Activated CD4-positive, CD25-positive, alpha-beta regulatory T cell treated with anti-CD3 and anti-CD28 coated beads, Interleukin-2, amount 50 U/mL, for 24 hours (primary cell): ENCODE measurements at places on chromosomes 5 and 9.

- no peak for ATAC-seq
These were observed 339.6 kb downstream of the TRIM36 start for GRCh38 chr5:114830114-114830513.

- no peak for ATAC-seq
These were observed 1.1 kb upstream of the JADE2 start for GRCh38 chr5:134524272-134524825.

GRCh38 chr5:96483878-96484277 lies 50.8 kb upstream of the PCSK1 start:
- ATAC-seq, result no peak

DNA sequence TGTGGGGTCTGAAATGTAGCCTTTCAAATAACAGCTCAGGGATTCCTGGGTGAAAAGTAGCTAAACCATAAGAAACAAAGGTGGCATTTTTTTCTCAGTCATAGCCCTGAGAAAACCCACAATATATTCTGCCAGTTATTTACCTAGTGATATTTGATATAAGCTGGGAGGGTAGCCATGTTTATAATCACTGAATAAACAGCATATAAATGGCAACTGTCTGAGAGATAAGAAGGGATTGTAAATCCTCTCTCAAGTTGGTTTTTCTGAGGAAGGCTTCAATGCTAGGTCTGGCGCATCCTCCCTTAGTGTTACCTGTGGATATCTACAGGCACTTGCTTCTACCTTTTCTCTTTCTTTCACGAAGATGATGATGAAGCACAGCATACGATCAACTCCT lies 1080.5 kb upstream of the DMAC1 start:
- no peak for ATAC-seq

- no peak for ATAC-seq
These were observed 746.7 kb upstream of the C9orf72 start for GRCh38 chr9:28319981-28320380.

- no peak for ATAC-seq
These were observed 190.1 kb downstream of the GADD45G start for GRCh38 chr9:89794918-89795317.

DNA sequence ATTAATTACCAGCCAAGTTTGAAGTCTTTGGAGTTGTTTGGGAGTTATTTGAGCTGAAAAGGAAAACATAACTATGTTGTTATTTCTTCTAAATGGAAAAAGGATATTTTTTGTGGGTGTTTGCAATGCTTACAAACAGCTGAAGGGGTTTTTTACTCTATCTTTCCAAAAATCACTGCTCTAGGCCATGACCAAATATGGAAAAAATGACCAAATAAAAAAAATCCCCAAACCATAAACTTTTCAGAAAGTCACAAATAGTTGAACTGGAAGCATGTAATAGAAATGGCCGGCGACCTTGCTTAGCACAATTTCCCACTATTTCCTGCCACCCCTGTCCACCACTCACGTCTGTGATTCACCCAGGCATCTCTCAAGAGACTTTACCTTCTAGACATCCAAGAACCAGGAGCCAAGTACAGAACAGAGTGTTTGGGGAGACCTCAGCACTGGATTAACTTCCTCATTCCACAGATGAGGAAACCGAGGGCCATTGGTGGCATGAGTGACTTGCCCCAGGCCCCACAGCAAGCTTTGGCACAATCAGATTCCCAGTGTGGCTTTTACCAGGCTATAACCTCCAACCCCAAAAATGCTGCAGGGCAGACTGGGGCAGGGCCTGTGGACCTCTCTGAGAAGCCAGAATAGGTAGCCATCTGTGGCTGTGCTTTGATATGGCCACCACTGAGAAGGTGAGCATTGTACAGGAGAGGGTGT lies 84.5 kb downstream of the NRG2 start:
- ATAC-seq, result no peak

- ATAC-seq, result no peak
These were observed 10.3 kb upstream of the LAMC3 start for GRCh38 chr9:130998597-130999244.

DNA sequence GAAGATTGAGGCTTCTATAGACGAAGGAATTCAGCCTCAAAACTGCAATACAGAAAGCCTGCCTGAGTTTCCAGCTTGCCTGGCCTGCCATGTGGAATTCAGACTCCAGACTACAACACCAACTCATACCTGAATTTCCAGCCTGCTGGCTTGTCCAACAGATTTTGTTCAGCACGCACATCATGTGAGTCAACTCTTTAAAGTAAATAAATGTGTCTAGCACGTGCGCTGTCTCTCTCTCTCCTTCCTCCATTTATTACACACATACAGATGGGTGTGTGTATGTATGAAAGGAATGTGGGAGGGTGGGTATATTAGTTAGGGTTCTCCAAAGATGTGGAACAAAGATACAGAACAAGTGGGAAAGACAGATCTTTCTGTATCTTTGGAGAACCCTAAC lies 82.4 kb upstream of the TAS2R1 start:
- no peak for ATAC-seq

- no peak for ATAC-seq
These were observed 86.3 kb upstream of the OTULINL start for GRCh38 chr5:14495301-14495700.

- ATAC-seq, result no peak
These were observed 584.1 kb upstream of the NUDT12 start for GRCh38 chr5:104146652-104147051.

GRCh38 chr9:124506931-124507879 lies at the start of gene NR5A1:
NR5A1 (minus strand) TSS chr9:124507399; CDS start chr9:124503395, 4,004 bp downstream.
- ATAC-seq, result no peak

DNA sequence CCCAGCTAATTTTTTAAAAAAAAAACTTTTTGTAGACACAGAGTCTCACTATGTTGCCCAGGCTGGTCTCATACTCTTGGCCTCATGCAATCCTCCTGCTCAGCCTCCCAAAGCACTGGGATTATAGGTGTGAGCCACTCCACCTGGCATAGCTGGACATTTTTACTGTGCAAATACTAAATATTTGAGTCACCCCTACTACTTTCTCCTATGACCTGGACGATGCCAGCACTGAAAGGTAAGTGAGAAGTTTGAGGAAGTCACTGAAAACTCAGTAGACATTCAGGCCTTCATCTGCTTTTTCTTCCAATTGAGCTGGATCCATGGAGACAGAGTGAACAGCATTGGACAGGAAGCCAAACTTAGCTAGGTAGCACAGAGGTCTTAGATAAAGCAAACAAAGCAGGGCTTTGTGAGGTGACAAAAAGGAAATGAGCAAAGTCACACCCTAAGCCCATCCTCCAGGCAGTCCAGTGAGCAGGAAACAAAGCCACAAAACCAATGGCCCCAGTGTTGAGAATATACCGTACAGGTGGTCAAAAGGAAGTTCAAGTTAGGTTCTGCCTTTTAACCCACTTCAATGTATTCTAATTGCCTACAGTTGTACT lies 192.6 kb upstream of the RASA1 start:
- no peak for ATAC-seq

GRCh38 chr9:9949978-9950377 lies 662.8 kb downstream of the PTPRD start:
- no peak for ATAC-seq

- ATAC-seq, result no peak
These were observed 6.6 kb downstream of the CWC27 start for GRCh38 chr5:64775291-64775690.

GRCh38 chr9:77680581-77680980 lies 32.5 kb upstream of the GNA14 start:
- ATAC-seq, result no peak

GRCh38 chr5:43221502-43221901 lies 29.5 kb downstream of the NIM1K start:
- no peak for ATAC-seq

- no peak for ATAC-seq
These were observed 294.2 kb upstream of the DMRT1 start for GRCh38 chr9:547314-547713.

GRCh38 chr9:84866396-84867175 lies 197.1 kb downstream of the NTRK2 start:
- no peak for ATAC-seq

DNA sequence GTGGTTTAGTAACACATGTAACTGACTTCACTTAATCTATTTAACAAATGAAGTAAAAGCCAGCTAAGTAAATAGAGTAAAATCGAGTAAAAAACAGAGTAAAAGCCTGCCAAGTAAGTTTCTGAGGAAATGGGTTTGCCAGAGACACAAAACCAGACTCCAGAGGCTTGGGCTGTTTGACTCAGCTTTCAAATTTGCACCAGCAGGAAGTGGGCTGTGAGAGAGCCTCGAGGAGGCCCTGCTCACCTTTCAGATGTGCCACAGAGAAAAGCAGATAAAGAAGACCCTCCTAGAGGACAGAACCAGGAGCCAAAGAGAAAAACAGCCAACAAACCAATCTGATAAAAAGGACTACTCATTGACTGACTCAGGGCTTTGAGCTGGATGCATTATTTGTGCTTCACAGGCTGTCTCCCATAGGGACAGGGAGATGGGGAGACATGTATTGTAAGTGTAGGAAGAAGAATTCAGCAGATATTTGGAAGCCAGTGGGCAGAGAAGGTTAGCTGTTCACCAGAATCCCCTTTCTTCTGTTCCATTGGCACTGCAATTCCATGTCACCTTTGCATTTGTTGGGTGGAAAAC lies 14.4 kb upstream of the AMACR start:
- ATAC-seq, result peak; percentile 58

GRCh38 chr5:155021842-155022241 lies 8.3 kb downstream of the KIF4B start:
- no peak for ATAC-seq

- peak; percentile 59 for ATAC-seq
These were observed 21.7 kb downstream of the F2RL2 start for GRCh38 chr5:76601470-76601869.

DNA sequence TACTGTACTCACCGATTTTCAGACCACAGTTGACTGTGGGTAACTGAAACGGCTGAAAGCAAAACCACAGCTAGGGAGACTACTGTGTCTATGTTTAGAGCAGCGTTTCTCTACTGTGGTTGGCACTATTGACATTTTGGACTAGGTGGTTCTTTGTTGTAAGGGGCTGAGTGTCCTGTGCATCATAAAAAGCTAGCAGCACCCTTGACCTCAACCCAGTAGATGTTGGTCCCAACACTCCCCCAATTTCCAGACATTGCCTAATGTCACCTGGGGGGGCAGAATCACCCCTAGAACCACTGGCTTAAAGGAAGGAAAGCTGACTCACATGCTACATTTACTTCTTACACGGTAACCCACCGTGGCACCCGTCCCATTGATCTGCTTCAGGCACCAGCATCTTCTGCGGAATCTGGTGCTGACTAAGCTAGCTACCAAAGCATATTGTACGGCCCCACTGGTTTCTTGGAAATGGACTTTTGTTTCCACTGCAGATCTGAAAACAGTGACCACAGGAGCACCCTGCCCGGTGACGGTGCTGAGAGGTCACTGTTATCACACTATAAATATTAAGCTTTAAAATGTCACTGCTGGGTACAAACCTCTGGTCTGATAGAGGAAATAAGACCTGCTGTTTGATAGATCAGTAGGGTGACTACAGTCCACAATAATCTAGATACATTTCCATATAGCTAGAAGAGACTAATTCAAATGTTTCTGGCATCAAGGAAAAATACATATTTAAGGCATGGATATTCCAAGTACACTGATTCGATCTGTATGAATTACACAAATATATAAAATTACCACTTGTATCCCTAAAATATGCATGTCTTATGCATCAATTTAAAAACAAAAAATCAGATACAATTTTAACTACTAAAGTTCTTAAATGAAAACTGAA lies 151.4 kb downstream of the HSD17B3 start:
- peak; percentile 81 for ATAC-seq

DNA sequence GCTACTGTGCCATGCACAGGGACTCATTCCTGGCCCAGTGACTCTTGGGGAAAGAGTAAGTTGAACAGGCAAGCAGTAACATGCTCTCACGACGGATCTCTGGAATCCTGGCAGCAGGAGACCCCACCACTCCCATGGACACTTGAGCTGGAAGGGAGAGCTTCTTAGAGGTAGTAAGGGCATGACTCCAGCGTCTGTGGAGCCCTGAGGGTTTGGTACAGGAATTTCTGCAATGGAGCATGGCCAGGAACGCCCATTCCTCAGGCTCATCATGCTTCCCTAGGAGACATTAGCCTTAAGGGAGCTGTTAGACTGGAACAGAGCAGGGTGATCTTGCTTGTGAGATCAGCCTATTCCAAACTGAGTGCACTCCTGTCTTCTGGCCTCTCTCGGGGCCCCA lies 212.9 kb downstream of the MAT2B start:
- ATAC-seq, result no peak

DNA sequence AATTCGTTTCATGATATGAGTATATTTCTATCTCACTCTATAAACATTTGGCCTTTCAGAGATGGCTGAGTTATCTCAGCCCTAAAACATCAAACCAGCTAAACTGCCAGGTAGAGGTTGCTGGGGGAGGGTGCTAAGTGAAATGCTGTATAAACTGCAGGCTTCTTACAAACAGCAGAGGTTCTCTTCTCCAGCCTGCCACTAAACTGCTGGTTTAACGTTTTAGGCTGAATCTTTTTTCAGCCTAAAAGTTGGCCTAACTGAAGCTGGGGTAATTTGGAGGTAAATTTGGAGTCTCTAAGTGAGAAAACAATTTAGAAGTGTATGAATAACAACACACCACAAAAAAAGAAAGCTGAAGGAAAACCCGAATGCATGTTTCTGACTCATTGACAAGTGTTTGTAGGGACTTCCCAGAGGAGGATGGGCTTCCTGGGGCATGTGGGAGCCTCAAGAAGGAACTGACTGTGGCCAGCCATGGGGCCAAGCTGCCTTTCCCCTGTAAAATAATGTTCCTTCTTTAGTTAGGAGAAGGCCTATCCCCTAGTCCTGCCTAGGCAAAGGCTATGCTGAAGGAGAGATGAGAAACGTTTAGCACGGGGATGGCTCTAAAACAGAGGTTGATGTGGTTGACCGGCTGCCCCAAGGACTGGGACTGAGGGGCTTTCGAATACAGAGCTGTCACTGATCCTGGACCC lies 44.3 kb downstream of the SLC28A3 start:
- ATAC-seq, result peak; percentile 69

DNA sequence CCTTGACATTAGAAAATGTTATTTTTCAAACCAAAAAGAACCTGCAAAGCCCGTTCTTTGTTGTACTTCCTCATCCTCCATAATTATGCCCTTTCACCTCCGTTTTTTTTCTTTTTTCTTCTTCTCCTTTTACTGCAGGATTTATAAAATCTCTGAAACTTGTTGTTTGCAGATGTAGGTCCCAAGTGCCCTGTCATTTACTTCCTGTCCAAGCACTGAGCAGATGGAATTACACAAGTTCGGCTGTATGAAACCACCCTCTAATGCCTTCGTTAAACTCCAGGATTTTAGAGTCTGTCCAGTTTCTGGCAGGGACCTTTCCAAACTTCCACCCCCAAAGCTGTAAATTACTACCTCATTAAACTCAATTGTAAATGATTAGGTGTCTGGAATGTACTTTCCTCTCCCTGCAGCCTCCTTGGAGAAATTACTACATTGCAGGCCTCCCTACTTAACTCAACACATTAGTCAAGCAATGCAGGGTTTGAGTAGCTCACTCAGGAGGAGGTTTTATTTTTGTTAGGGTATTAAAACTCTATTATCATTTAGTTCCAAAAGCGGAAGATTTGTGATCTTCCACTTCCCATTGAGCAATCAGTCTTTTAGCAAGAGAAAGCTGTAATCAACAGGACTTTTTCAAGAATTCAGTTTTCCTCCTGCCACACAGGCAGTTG lies 125.6 kb upstream of the LPAR1 start:
- ATAC-seq, result no peak

- no peak for ATAC-seq
These were observed 24.7 kb upstream of the TNFSF8 start for GRCh38 chr9:114954956-114955582.
